ENCODE measurements at places on chromosomes 2 and 18.

DNA sequence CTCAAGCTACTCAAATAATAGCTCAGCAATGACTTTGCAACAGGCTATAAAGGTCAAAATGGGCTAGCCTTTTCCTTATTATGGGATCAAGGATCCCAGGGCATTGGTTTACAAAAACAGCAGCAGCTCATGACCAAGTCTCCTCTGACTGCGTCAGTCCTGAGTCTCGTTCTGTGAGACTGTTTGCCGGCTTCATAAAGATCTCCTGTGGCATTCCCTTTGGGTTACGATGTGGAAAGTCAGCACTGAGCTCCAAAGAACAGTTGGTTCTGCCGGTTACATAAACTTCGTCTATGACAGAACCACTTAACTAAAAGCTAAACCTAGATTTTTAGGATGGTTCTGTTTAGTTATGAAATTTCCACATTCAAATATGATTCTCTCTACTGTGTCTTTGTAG, 674.9 kb downstream of the ZEB2 start:
- no peak for DNase-seq

GRCh38 chr18:8299054-8299980, 309.9 kb upstream of the RAB12 start:
- DNase-seq, result no peak

- no peak for DNase-seq
These were observed 34.1 kb downstream of the PTPRM start for GRCh38 chr18:7601246-7601615.

GRCh38 chr2:64524604-64525316, 632 bp downstream of the AFTPH start:
- DNase-seq, result peak; percentile 9

GRCh38 chr2:210459880-210460279, 16.7 kb downstream of the LANCL1 start:
- DNase-seq, result no peak

DNA sequence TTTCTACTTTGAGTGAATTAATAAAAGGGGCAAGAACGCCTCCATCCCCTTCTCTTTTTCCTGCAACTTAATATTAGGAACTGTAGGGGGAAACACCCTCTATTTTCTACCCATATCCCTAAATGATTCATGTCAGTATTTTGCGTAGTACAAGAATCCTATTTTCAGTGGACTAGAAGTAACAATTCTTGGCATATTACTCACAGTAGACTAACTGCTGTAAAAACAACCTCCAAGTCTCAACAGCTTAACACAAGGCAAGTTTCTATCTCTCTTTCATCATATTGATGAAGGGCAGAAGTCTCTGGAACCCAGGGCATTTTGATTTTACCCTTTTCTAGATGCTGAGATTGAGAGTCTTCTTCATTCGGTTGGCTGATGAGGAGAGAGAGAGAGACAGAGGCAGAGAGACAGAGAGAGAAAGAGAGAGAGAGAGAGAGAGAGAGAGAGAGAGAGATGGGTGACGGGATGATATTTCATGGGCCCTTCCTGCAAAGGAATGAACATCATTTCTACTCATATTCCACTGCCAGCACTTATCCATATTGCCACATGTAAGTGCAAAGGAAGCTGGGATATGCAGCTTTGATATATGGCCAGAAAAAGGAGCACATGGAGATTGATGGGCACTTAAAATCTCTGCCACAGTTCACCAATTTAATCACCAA, 481.6 kb downstream of the LPIN1 start:
- no peak for DNase-seq

All from activated CD4-positive, alpha-beta T cell treated with anti-CD3 and anti-CD28 coated beads, Interleukin-2, amount 50 U/mL, for 24 hours (primary cell).